ENCODE measurements at places on chromosomes 3 and 15.

GRCh38 chr3:189975391-189975990, 145.2 kb downstream of the P3H2 start:
- DNase-seq: no peak

DNA sequence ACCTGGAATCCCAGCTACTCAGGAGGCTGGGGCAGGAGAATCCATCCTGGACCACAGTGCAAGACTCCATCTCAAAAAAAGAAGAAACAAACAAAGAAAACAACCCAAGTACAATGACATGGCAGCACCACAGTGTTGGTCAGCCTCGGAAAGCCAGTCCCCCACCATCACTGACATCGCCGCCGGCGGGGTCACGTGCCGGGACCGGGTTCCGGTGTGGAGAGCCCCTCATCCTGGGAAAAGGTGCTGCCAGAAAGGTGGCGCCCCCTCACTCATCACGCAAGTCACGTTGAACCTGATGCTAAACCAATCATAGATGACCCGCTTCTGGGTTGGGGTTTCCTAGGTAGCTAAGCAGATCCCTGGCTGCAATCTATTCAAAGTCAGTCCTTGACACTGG, 17.8 kb downstream of the QRICH1 start:
- no peak for DNase-seq

GRCh38 chr15:75199357-75199940, 2.2 kb upstream of the C15orf39 start:
- no peak for DNase-seq

DNA sequence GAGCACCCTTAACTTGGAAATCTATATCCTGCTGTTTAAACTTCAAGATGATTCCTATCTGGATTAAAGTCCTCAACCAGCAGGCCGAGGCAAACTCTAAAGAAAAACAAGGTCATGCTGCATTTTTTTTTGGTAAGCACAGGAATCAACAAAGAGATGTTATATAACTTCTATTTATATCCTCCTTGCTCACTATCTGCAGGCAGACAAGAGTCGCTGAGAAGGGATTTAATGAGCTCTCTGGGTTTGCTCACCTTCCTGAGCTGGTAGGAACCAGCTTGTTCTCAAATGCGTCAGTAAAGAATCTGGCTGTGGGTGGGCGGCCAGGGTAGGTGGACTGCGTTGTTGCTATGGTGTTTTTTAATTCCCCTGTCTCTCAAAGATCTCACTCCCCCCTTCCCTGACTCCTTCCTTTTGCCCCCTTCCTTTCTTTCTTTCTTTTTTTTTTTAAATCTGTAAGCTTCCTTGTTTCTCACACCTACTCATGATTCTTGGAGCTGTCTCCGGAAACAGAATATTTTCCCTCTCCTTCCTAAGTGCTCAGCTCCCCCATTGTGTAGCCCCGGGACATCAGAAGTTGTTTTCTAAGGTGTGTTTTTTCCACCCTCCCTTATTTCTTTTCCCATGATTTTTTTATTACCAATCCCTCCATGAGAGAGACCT, 228.8 kb upstream of the BHLHE40 start:
- no peak for DNase-seq

DNA sequence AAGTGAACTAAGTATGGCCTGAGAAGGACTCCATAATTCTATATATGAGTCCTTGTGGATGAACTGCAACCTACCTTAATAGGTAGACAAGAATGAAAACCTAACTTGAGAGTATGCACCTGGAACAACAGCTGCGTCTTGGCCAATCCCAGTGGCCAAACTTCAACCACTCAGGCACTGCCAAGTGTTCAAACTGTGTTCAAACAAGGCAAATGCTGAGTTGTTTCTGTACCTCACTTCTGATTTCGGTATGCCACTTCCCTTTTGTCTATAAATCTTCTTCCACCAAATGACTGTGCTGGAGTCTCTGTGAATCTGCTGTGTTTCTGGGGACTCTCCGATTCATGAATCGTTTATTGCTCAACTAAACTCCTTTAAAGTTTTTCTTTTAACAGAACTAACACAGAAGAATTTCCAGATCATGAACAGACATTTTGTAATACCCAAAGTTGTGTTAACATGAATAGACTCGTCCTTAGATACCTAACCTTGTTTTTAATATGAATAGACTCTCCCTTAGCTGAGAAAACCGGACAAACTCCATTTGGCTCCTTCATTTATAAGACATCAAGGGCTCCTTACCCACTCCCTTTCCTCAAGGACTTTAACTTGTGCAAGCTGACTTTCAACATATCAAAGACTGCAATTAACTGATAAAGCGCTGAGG, 4.1 kb downstream of the ZNF717 start:
- DNase-seq: no peak

GRCh38 chr15:45714590-45715488, 80.0 kb downstream of the SQOR start:
- DNase-seq: no peak

DNA sequence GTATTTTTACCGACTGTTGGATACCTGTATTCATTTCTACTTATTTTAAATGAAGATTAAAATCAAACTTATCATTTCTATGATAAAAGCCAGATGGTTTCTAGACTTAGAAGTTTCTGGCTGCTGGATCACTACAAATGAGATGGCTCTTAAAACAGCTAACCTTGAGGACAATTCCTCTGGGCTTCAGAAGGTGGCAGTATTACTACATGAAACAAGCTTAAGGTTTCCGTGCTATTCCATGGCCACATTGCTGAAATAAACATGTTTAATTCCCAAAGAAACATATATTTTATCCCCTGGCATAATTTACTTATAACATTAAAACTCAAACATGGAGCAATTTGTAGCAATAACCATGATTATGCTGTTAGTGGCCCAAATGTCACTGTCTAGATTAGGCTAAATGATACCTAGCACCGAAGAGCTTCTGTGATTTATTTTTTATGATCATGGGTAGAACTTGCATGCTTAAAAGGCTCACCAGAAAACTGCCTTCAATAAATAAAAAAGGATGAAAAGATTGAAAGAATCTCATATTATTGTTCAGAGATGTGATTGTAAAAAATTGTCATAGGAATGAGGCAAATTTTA, 204.0 kb upstream of the NANOGP8 start:
- DNase-seq: no peak

DNA sequence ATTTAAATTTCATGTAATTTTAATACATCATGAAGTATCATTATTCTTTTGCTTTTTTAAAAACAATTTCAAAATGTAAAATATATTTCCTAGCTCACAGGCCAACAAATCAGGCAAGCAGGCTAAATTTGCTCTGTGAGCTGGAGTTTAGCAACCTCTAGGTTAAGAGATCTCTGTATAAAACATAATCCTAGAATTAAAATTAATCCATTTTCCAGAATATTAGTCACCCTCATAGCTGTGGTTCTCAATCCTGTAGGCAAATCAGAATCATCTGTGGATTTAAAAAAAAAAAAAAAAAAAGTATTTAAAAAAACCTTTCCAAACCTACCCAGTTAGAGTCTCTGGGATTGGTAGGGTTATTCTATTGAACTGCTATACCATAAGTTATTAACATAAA, 209.7 kb downstream of the MINAR1 start:
- DNase-seq: no peak

DNA sequence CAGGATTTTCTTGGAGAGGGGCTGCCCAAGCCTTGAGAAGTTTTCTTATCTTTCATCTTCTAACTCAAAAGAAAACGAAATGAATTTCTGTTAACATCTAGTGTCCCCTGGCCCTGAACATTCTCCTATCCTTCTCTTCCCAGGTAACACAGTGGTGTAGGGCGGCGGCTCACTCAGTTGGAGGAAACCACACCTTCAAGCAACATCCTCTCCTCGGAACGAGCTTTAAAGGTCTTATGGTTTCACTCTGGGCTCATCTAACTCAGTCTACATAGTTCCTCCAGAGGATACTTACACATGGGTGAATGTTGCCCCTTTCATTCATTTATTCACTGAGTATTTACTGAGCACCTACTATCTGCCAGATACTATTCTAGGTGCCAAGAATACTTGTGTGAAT, 31.0 kb upstream of the KLHL6 start:
- no peak for DNase-seq

- no peak for DNase-seq
These were observed 45.9 kb upstream of the RASA2 start for GRCh38 chr3:141440942-141441341.

GRCh38 chr15:100255644-100256043, 86.1 kb downstream of the ADAMTS17 start:
- no peak for DNase-seq

GRCh38 chr15:78425643-78426042, 12.4 kb upstream of the IREB2 start:
- no peak for DNase-seq

GRCh38 chr3:47015151-47015550, 35.7 kb downstream of the NBEAL2 start:
- DNase-seq: no peak

- DNase-seq: no peak
These were observed 8.3 kb downstream of the TRA2B start for GRCh38 chr3:185929192-185930151.

GRCh38 chr3:71725271-71725991, at the start of gene EIF4E3:
TSS of gene EIF4E3 (minus strand) at chr3:71725402. CDS start at chr3:71725367, 35 bp downstream.
- no peak for DNase-seq

DNA sequence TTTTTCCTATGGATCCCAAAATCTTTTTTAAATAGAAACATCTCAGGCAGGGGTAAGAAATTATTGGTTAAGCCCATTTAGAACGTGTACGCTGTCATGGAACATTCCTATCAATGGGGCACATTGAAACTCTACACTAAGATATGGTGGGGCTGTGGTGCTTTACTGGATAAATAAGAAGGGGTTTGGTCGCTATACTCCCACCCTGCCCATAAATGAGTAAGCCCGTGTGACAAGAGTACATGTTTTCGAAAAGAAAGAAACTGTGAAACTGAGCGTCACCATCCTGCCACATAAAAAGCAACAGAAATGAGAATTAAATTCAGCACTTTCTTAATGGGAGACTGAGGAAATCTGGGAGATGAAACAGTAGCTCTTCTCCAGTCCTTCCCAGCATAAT, 929.7 kb upstream of the CFAP20DC start:
- no peak for DNase-seq

DNA sequence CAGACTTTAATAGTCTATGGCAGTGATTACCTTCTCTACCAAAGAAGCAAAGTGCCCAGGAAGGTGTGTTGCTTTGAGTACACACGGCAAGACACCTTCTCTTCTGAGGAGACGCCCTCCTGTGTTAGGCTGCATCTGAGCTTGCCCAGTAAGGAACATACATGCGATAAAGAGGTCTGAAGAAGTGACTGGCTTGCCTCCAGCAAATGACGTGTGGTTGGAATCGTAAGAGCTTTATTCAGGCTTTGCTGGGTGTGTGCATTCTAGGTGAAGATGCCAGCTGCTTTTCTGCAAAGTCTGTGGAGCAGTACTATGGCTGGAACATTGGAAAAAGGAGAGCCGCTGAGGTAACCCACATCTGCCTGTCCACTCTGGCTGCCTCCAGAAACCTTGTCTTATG, 22.4 kb downstream of the MAP6D1 start:
- no peak for DNase-seq

- no peak for DNase-seq
These were observed 15.3 kb downstream of the LRRC57 start for GRCh38 chr15:42533246-42533645.

DNA sequence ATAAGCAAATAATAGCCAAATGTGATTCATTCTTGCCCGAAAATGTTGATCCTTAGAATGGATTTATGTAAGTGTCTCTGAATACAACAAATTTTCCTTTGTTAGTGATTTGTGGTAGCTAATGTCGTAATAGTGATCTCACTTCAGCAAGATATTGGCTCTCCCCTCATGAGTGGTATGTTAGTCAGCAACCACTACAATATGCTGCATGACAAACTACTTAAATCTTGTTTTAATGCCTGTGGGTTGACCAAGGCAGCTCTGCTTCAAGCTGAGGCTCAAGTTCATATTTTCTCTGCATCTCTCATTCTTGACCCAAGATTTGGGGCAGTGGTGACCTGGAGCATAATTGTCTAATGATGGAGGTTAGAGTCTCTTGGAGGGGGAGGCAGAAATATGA, 49.8 kb upstream of the GALNT15 start:
- no peak for DNase-seq

DNA sequence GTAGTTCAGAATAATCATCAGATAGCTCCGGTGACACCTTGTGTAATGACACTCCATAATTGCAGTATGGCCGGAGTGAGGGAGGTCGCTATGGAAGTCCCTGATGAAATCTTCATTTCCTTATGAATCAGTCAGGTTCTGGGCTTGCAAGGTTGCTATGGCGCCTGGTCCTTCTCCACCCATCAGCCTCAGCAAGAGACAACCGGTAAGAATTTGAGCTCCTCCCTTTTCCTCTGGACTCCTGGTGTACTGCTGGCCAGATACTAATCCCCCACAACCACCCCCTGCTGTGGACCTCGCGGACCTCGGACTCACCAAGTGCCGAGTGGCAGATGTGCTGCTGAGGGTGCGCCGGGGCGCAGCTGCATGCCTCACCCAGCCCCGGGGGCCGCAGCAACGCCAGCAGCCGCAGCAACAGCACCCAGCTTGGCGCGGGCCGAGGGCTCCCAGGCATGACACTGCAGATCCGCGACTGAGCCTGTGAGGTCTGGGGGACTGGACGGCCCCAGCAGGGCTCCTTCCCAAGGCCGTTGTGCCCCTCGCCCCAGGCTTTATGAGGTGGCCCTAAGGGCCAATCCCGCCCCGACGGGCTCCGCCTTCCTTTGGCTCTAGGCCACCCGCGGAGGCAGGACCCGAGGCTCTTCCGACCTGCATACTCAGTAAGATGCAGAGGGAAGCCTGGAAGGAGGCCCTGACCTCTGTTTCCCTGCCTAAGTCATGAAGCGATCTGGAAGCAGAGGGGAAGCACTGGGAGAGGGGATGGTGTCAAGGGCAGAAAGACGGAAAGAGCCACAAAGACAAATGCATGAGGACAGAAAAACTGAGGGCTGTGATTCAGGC, at the start of gene TIMP4:
TSS of gene TIMP4 (minus strand) at position 526 of the 840 bp plus-strand sequence. CDS start at position 454, 72 bp downstream.
- no peak for DNase-seq

DNA sequence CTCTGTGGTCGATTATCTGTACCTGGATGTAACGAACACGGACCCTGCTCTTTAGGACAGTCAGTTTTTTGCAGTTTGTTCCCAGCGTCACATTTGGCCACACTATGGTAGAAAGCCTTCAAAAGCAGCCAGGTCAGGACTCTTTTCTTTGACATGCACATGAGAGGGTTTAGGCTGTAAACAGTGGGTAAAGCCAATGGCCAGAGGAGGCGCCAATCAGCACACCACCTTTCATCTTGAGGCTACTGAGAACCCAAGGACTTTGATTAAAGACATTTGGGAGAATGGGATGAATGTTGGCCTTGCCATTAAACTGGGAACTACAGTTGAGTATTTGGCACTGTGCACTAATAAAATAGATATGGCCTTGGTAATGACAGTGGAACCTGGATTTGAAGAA, 225.9 kb downstream of the OXSM start:
- DNase-seq: no peak

Measured in activated CD8-positive, alpha-beta memory T cell treated with anti-CD3 and anti-CD28 coated beads for 4 hours (primary cell).